Epithelial cell of proximal tubule (primary cell): ENCODE measurements at places on chromosomes 2 and 18.

- no peak for DNase-seq
Measured at GRCh38 chr2:8080063-8080462, 601.8 kb upstream of the ID2 start.

GRCh38 chr2:212387146-212387545 is 151.5 kb downstream of the ERBB4 start:
- DNase-seq, result no peak

GRCh38 chr2:203887677-203888076 is 20.1 kb downstream of the CTLA4 start:
- no peak for DNase-seq

- peak; percentile 84 for DNase-seq
Measured at GRCh38 chr2:9565436-9566153, 10.0 kb upstream of the ADAM17 start.

GRCh38 chr2:95309599-95309998 is 12.5 kb downstream of the KCNIP3 start:
- no peak for DNase-seq

DNA sequence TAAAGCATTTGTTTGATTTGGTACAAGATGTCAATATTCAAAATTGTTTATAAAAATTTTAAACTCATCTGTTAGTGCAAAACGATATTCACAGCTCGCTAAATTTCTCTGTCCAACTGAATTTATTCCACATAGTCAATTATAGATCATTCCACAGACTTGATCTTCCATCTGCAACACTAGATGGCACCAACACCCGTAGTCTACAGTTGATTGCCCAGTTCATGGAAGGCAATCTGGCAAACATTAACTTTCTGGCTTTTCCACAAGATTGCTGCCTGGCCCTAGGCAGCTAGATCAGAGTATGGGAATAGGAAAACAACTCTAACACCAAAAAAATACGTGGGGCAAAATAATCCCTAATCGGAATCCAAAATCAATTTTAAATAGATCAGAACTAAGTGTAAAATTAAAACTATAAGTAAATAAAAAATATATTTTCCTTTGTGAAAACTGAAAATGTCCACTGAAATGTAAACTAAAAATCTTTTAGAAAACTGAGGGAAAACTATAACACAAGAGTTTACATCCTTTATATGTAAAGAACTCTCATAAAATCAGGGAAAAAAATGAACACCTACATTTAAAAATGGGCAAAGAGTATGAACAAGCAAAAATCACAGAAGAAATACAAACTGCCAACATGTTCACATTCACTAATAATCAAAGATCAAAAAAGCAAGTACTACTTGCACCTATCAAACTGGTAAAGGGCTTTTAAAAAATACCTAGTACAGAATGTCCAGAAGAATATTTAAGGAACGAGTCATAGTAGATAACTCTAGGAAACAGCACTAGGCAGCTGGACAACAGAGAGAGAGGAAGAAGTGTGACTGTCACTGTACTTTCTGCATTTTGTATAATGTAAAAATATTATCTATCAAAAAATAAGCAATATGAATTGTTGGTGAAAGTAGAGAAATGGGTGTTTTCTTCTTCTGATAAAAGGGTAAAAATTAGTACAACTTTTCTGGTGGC is 35.0 kb downstream of the RTN4 start:
- peak; percentile 73 for DNase-seq

- DNase-seq, result no peak
Measured at GRCh38 chr2:237571551-237571950, 5.2 kb downstream of the PRLH start.

DNA sequence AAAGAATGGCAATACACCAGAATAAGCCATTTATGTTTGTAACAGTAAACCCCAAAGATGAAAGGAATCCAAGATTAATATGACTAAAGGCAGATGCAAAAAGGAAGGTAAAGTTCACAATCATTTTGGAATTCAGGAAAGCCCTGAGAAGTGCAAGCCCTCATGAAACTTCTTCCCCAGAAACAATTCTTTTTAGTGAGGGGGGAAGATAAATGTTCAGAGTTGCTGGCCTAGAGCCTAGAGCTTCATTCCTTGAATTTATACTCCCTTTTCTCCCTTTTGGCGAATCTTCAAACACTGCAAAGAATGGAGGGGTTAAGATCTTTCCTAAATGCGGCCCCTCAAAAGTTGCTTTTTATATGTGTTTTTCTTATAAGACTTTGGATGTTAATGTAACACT is 368.8 kb downstream of the MEIS1 start:
- no peak for DNase-seq

DNA sequence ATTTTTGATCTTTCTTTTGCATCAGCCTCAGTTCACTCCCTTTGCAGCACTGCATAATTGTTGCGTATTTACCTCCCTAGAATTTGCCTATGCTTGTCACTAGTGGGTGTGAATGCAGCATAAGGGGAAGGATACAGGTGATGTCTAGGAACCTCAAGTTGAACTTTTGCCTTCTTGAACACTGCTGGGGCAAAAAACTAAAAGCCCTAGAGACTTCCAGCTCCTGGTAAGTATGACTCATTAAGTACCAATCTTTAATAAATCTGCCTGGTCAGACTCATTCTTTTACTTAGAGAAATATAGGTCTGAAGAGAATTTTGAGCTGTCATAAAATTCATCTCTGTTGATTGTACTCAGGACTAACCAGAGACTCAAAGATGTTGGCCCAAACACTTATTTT is 547.3 kb upstream of the FANCL start:
- no peak for DNase-seq
